ENCODE measurements at places on chromosomes 12 and 14.

DNA sequence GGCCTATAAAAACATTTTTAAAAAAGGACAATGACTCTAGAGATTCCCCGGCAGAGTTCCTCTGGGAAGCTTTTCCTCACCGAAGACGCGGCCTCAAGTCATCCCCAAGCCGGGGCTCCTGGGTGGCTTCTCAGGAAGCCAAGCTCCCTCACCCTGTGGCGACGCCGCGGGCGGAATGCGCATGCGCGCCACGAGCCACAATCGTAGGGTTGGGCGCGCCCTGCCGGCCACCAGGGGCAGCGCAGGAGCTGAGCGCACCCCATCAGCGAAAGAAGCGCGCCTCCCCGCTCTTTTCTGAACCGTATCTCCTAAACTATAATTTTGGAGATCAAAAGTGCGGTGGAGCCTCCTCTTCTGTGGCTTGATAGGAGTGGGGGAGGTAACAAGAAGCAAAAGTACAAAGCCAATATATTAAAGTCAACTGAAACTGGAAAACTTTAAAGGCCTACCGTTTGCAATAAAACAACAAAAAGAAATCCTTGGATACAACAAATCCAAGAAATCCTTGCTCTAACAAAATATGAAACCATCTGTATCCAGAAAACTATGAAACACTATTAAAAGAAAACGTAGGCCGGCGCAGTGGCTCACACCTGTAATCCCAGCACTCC lies 17.4 kb upstream of the CHFR start:
- DNase-seq: no peak

DNA sequence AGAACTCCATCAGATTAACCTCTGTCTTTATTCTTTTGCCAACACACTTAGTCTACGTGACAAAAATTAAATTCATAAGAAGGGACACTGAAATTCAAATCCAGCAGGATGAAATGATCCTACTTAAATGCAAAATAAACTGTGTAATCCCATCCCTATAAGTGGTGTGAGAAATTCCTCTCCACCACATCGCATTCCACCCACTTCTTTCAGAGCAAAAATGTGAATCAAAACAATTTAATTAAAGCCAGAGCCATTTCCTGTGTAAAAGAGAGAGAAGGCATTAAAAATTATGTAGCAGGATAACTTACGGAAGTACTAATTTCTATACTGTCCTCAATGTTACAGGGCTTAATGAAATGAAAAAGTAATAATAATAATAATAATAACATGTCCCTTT lies 844.3 kb downstream of the GALC start:
- DNase-seq: no peak

DNA sequence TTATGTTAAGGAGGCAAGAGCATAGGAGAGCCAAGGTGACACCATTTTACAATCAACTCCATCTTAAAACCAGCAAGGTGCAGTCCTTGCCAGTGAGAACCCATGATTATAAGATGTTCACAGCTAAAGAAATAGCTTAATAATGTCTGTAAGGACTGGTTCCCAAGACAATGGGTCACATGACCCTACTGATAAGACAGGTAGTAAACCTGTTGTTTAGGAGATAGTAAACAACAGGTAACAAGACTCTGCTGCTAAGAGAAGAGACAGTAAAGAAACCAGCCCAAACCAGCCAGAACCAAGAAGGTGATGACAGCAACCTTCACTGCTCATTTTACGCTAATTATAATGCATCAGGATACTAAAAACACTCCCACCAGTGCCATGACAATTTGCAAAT lies 23.2 kb upstream of the BCAT1 start:
- no peak for DNase-seq

DNA sequence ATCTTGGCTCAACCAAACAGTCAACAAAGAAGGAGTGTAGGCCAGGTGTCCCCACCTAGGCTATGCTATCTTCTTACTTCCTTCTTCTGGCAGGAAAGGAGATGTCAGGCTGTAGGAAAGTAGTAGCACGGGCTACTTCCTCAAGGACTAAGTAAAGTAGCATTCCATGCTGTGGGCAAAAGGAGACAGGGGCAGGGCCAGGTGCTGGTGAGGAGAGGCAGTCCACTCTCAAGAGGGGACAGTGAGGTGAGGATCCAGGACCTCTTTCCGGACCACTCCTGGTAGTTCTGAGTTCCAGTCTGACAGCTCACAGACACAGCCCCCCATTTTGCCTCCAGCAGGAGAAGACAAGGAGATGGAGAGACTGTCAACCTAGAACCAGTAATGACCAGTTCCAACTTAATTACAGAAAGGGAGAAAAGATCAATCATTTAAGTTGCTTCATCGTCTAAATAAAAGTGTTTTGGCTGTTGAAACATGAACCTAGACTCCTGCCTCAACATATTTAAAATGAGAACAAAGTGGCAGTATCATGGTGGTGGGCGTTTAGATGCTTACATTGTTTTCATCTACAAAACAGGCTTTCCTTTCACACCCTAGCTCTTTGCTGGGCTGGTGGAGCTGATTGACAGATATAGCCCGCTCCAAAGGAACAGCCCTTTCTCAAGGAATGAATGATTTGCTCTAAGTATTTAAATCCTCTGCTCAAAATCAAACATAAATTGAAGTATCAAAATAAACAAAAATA lies 5.1 kb upstream of the SSTR1 start:
- DNase-seq: no peak

DNA sequence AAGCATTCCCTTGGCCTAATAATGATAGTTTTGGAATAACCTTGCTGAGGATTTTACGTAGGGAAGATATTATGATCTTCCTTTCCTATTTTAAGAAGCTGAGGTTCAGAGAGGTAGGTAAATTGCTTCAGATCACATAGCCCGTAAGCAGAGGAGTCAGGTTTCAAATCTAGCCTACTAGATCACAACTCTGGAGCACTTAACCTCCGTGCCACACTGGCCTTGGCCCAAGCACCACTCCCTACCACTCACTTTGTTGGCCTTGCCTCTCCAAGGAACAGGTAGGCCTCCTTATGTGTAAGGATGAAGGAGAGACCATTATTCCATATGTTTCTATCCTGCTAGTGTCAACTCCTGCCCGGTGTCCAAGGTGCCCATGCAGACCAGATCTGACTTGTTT lies 12.4 kb upstream of the ACOT1 start:
- no peak for DNase-seq

DNA sequence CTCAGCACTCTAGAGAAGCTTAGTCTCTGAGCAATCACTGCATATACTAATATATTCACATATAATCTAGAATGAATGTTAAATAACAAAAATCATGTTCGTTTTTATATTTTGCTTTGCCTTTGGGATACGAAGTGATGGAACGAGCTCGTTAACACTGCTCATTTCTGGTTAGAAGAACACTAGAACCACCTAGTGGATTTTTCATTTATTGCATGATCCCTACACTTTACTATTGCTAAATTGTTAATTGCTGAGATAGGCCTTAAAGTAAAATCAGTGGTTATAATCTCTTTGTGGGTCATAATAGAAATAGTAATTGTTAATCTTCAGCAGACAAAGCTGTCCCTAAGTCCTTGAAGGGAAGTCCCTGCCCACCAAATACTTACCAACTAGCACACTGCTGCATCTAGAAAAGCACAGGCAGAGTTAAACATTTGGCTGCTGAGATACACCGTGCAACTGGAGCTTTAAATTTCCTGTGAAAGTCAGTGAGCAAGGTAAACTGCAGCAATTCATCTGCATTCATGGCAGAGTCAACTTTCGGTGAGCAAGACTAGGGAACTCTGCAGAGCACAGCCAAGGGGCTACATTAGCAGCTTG lies 353.7 kb downstream of the APAF1 start:
- DNase-seq: no peak

DNA sequence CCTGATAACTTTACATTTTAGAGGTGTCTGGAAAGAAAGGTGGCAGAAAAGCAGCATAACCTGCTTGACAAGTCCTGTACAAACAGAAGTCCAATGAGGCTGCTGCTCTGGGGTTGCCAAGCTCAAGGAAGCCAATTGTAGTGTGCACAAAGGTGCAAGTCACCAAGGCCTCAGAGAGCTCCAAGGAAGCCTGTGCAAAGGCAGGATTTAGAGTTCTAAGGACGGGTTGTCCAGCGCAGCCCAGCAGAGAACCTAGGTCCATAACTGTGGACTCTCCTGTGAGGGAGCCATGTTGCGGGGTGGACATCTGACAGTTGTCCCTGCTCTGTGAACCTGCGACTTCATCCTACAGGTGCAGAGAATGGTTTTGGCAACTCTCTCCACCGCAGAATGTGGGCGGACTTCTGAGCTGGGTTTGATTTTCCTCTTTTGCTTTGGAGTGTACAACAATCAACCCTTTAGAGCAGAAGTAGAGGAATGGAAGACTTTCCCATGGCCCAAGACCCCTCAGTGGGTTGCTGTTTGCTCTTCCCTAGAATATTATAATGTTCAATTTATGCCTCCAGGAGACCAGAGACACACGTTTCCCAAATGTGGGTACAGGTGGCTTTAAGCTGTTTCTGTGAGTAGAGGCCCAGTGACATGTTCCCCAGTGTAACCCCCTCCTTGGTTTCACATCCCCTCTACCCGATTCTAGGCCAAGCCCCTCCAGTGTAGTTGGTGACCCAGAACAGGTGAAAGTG lies 81.0 kb downstream of the ETV6 start:
- DNase-seq: no peak

- DNase-seq: no peak
These were observed 94.0 kb downstream of the TBX5 start for GRCh38 chr12:114311974-114312373.

DNA sequence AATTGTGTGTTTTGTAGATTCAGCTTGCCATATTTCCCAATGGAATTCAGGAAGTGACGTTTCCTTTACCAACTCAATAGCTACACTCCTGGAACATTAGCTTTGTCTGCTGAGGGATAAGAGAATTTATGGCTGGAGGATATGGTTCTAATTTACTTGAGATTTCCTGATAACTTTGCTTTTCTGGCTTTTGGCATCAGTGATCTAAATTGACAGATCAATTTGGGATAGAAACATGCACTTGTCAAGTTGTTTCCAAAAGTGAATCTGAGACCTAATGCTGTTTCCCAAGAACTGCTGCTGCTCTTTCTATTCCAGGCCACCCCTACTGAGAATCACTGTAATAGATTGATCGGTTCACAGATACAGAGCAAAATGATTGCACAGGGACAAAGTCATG lies 43.2 kb downstream of the MGAT4C start:
- no peak for DNase-seq

GRCh38 chr14:20782280-20782890 lies 1.3 kb downstream of the RNASE6 start:
- DNase-seq: no peak

GRCh38 chr12:132465269-132466190 lies 24.4 kb upstream of the FBRSL1 start:
- DNase-seq: no peak

- DNase-seq: no peak
These were observed 79.8 kb downstream of the CCDC88C start for GRCh38 chr14:91337699-91338335.

DNA sequence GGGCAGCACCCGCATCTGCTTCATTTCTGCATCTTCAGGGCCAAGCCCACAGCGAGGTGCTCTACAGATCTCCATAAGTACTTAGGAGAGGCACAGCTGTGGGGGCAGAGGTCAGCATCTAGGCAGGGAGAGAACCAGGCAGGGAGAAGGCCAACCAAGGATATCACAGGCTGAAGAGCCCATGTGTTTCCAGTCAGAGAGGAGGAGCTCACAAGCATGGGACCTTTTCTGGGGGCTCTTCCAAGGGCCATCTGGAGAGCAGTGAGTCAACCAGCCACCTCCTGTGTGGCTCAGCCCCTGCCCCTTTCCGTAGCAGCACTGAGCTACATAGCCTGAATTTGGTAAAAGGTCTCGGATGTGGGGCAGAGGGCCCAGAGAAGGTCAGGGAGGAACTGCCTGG lies 78.5 kb downstream of the ARL6IP4 start:
- DNase-seq: no peak

DNA sequence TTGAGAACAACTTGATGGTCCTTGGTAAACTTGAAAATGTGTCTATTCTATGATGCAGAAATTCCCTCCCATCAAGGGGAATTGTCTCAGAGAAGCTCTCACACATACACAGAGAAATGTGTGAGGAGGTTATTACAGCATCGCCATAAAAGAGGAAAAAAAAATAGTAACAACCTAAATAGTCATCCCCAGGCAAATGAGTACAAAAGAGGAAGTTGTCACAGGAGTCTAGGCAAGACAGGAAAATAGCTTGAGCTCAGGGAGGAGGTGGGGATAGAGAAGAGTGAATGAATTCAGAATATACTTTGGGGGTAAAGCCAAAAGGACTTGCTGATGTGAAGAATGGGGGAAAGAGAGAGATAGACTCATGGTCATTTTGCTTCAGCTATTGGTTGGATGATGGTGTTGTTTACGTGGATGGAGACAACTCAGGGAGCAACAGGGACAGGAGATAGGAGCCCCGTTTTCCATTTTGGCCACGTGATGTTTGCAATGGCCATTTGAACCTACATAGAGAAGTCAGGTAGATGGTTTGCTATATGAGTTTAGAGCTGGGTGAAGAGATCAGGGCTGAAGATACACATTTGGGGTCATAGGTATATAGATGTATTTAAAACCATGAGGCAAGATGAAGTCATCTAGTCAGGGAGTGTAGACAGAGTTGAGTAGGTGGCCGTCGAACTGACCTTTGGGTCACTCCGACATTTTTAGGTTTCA lies 20.3 kb downstream of the LRRC74A start:
- DNase-seq: no peak

DNA sequence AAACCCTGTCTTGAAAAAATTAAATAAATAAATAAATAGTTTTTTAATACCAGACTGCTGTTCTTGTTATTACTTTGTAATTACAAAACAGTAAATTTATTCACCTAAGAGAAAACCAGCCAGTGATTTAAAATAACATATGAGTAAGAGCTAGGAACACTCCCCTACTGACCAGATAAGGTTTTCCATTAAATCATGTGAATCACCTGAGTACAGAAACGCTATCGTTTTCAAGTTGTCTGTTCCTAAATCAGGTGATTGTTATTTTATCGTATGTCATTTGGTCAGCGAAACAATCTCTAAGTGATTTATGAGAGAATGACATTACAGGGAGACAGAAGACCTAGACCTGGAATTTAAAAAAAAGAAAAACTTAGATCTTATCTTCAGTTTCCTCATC lies 47.3 kb downstream of the RPS29 start:
- DNase-seq: no peak

DNA sequence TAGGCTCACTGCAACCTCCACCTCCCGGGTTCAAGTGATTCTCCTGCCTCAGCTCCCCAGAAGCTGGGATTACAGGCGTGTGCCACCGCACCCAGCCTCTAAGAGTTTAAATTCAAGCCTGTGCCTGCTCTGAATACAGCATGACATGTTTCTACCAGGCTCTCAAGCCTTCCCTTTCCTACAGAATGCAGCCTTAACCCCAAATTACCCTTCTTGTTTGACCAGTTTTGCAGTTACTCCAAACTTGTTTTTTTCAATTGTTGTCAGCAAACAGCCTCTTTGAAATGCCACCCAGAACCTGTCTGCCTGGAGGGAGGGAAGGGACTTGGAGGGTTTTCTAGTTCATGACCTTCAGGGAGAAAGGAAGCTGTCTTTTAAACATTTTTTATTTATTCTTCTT lies 15.4 kb downstream of the GLTP start:
- DNase-seq: no peak
